NCI-H2171 treated with DMSO at 0.1 percent for 48 hours (cell line): ENCODE measurements at places on chromosomes 6 and 20.

- DNase-seq, result no peak
These were observed 196.3 kb downstream of the KHDC1L start for GRCh38 chr6:73028893-73029450.

GRCh38 chr6:118598324-118598723 lies 50.2 kb downstream of the PLN start:
- DNase-seq, result no peak

- DNase-seq, result no peak
These were observed 22.0 kb downstream of the CD164 start for GRCh38 chr6:109360281-109360680.

DNA sequence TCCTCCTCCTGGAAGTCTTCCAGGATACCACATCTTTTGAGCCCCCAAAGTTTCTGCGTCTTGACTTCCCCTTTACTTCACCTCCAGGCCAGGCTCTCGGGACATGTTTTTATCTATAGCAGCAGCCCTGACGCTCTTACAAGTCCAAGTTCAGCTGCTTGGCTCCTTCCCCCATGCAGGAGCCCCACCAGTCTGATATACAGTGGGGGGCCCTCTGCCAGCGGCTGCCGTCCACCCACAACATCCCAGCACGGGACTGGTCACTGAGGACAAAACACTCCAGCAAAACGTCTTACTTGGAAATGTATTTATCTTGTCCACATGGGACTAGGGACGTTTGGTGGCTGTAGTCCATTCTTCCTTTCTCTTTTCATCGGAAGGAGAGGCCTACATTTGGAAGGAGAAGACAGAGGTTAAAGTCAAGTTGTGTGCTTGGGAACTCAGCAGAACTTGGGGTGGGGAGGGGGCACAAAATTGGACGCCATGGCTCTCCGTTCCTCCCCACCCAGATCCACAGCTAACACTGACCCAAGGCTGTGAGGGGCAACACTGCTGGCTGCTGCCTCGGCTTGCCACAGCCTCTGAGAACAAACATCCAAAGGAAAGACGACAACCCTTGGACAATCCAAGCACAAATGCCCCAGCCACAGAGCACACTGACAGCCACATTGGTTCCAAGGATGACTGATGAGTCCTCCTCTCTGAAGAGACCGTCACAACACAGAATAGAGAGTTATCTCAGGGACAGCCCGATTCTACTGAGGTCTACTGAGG lies 79.2 kb downstream of the PRND start:
- no peak for DNase-seq

GRCh38 chr6:150394053-150394898 lies 25.5 kb downstream of the IYD start:
- no peak for DNase-seq

GRCh38 chr6:96836631-96837080 lies 621 bp downstream of the GPR63 start:
- DNase-seq, result peak; percentile 72

DNA sequence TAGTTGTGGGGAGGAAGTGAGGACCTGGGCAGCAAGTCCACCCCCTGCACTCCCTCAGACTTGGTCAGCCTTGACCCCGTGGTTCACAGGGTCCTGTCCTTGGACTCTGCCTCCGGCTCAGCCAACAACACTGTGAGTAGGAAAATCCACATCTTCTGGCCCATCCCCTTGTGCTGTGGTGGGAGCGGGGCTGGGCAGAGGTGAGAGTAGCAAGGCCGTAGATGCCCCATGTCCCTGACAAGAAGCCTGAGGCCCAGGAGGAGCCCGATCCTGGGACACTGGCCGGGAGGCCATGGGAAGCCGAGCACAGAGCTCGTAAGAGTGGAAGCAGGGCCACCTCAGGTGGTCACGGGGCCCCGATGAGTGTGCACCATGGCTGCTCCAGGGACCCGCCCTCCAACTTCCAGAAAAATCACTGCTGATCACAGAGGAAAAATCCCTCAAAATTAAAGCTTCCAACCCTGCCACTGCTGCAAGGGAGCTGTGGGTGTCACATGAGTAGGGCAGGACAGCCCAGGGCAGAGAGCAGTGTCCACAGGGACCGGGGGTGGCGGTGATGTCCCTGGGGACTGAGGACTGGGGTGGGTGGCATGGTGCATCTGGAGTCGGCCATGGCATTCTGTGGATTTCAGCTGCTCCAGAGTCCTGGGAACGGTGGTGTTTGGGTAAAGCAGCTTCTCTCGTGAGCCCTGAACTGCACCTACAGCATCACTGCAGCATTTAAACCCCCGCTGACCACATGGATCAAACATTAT lies 189.4 kb downstream of the DLL1 start:
- no peak for DNase-seq

- no peak for DNase-seq
These were observed 659 bp downstream of the PRDM1 start for GRCh38 chr6:106086814-106087175.

DNA sequence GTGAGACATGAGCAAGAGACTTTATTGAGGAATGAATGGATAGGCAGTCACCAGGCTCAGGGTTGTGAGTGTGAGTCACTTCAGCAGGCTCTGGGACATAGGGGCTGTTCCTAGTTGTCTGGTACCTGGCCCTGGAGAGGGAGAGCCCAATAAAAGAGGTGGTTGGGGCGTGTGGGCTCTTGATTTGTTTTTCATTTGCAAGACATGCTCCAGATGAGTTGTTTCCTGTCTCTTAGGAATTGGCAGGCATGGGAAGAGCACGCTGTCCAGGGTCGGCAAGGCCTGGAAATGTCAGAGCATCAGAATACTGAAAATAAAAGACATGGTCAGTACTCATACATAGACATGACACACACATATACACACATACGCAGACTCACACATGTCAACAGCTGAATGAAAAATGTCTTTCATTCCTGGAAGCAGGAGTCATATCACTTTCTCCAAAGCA lies 166.3 kb upstream of the SULF2 start:
- DNase-seq, result no peak

GRCh38 chr6:21935561-21936028 lies 342.0 kb downstream of the SOX4 start:
- peak; percentile 61 for DNase-seq

DNA sequence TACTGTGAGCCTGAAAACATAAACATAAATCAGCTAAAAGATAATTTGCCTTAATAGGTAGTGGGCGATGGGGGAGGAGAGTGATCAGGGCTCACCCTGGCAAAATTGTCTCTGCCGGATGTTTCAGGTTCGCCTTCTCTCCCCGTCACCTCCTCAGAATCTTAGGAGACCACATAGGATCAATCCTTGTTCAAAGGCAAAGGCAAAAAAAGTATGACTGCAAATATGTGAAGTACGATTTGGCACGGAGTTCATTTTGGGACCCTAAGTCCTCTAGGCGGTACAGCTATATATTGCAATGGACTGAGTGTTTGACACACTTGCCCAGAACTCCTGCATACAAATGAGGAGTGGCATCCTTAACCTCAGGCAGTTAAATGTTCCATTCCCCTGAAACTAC lies 649.2 kb upstream of the FLRT3 start:
- DNase-seq, result no peak

- no peak for DNase-seq
These were observed 57.8 kb upstream of the TAB2 start for GRCh38 chr6:149259753-149260152.

DNA sequence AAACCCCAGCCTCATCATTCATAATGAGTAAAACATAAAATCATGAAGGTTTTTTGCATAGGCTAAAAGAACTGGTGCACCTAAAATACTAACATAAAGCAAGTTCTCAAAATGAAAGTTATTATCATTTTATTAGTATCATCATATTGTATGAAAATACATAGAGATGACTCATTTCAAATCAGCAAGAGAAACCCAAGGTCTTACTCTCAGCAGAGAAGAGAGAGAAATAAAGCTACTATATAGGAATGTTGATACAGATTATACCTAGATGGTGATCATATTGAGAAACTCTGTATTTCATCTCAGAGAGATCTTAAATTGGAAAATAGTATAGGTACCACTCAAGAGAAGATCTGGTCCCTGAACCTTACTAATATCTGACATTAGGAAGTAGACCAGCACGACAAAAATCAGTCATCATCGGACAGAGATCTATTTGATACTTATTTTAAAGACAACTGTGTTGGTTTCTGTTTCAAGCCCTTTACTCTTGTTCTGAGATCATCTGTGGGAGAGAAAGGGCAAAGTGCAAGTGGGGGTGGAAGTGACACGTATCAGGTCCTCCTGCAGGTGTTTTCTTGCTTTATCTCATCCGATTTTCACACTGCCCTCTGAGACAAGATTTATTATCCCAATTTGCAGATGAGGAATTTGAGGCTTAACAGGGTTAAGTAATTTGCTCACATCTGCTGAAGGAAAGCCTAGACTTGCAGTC lies 532.3 kb downstream of the MAFB start:
- DNase-seq, result no peak

- DNase-seq, result no peak
These were observed 18.2 kb downstream of the AKAP12 start for GRCh38 chr6:151257985-151258445.

DNA sequence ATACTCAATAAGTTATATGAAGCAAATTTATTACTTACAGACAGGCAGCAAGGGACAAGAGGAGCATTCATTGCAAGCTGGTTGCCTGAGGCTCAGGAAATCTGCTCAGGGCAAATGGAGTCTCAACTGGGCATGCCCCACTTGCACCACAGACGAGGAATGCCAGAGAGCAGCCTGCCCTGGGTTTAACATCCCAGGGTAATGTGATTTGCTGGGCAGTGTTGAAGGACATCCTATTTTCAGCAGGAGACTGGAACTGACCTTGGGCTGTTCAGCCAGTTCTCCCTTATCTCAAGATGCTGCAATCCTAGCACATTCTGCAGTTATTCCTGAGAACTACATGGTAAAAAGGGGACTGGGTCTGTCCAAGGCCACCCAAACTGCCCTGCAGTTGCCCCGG lies 3.8 kb upstream of the ENTPD6 start:
- no peak for DNase-seq

GRCh38 chr6:16523606-16524379 lies 237.5 kb downstream of the ATXN1 start:
- no peak for DNase-seq

- no peak for DNase-seq
These were observed 195.0 kb upstream of the HEY2 start for GRCh38 chr6:125554456-125554855.

DNA sequence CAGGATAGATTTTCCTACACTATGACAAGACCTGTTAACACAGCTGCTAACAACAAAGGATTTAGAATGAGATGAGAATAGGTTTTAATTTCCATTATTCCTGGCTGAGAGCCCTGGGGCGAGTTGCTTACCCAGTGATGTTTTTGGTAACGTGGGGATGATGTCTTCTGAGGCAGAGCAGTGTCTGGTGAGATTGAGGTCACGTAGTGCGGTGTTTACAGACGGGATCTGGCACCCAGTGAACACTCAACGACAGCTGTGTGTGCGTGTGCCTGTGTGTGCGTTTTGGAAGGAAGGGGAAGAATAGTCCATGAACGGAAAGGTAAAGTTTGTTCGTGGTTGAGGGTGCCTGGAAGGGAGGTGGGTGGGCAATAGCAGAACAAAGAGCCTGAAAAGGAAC lies 384.7 kb downstream of the C6orf118 start:
- no peak for DNase-seq

DNA sequence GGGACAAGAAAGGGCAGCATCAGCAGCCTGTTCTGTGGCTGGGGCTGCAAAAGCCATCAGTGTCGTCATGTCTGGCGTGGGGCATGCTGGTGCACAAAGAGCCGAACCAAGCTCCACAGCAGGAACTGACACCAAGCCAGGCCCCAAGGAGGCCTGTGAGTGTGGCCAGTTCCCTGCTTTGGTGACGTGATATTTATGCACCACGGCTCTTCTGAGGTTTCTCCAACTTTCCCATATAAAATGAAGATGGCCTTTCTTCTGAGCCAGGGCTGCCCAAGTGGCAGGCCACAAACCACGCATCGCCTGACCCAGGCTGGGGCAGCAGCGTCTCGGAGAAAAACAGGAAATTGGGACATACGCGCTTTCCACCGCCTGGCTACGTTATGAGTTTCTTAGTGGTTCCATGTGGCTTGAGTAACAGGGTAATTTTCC lies 109.9 kb downstream of the RIN2 start:
- no peak for DNase-seq

DNA sequence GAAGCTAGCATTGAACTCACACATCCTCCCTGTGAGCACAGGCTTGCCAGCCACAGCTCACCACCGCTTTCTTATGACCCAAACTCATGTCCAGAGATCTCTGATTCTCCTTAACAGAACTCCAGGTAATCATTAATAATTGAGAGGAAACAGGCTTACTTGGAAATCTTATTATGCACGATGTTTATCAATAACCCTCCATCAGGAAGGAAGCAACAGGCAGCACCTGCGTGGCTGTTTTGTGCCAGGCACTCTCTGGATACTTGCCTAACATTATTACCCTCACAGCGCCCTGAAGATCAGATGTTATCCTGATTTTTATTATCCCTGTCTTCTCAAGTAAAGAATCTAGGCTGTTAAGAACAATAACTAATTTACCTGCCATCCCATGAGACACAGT lies 306.6 kb downstream of the PRKN start:
- no peak for DNase-seq

DNA sequence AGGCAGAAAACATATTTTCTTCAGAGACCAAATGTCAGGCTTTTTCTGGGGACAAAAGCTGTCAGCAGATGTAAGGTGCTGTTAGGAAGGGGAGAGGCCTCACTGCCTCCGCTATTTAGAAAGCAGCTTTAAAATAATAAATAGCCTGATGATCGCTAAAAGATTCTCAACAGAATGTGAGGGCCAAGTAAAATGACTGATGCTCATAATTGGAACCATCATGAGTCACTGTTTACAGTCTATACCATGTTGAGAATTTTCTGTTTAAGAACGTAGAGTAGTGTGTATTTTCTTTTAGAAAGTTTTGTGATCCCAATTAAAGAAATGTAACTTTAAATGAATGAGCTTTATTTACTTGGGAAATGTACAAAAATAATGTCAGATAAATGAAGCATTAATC lies 220.0 kb downstream of the CLIC5 start:
- DNase-seq, result no peak

DNA sequence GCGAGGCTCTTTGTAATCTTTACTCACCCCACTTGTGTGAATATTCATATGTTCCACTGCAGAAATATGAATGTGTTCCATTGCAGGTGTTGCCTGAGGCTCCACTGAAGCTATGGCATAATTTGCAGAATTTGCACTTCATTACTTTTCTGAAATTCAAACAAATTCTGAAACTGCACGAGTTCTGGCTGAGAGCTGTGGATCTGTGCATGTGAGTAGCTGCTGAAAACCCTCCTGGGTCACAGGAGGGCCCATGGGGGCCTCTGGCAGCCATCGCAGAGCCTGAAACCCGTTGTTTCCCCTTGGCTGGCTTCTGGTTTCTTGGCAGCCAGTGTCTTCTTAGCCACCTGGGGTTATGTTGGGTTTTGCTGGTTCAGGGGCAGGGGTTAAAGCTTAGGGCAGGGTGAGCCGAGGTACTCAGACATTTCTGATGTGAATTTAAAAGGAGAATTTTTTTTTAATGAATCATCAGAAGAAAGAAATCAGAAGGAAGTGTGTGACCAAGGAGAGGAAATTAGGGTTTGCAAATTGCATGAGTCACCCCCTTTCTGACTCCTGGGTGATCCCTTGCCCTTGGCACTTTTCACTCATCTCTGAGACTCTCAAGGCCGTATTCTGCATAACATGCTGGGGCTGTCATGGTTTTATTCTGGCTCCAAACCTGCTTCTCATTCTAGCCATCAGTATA lies 40.6 kb downstream of the TOX2 start:
- peak; percentile 13 for DNase-seq

- no peak for DNase-seq
These were observed 27.0 kb upstream of the SLC22A2 start for GRCh38 chr6:160285541-160286105.
